ENCODE measurements at places on chromosomes 12 and 14.

DNA sequence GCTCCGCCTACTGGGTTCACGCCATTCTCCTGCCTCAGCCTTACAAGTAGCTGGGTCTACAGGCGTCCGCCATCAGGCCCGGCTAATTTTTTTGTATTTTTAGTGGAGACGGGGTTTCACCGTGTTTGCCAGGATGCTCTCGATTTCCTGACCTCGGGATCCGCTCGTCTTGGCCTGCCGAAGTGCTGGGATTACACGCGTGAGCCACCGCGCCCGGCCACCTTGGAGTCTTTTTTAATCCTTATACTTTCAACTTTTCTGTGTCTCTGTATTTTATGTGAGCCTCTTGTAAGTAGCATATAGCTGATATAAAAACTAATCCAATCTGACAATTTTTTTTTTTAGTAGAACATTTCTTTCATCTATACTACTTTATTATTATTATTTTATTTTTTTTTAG lies 15.6 kb downstream of the HSD17B6 start:
- DNase-seq = no peak

GRCh38 chr12:101857043-101857558 lies 20.3 kb upstream of the DRAM1 start:
- no peak for DNase-seq

DNA sequence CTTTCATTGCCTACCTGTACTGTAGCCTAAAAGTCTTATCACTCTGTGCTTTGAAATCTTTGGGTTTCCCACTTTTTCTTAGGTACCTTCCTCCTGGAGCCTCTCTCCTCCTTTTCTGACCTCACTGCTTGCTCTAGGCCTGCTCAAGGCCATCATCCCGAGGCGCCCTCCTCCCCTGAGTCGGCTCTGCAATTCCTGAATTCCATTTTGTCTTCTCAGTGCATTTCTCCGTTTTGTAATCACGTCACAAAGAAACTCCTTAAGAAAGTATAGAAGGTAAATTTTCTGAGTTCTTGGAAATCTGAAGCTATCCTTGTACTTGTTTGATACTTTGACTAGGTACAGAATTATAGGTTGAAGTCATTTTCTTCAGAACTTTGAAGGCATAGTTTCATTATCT lies 25.2 kb downstream of the ZC3H14 start:
- DNase-seq = no peak

DNA sequence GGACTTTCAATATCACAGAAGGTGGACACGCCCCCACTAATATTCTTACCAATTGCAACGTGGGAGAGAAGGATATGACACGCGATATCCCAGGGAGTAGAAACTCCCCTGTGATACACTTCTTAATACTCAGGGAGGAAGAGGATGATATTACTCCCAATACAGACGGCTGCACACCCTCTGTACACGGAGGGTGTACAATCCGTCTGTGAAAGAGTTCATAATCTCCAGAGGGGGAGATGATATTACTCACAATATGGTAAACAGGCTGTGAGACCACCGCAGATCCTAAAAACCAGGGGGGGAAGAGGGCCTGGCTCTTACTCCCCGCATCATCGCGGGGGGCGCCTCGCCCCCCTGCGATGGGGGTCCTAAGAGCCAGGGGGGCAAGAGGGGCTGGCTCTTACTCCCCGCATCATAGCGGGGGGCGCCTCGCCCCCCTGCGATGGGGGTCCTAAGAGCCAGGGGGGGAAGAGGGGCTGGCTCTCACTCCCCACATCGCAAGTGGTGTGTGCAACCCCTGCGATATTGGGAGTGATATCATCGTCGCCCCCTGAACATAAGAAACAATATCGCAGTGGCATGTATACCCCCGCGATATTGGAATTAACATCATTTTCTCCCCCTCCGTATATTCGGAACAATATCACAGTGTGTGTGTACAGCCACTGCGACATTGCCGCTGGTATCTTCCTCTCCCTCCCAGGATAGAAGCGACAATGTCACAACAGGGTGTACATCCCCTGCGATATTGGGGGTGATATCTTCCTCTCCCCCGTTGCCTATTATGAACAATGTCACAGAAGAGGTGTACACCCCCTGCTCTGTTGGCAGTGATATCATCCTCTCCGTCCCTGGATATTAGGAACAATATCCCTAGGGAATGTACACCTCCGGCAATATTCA lies 8.9 kb upstream of the CLEC6A start:
- DNase-seq = no peak

- DNase-seq = no peak
These were observed 48.3 kb upstream of the PARP11 start for GRCh38 chr12:3921526-3921925.

GRCh38 chr14:101072945-101073597 lies 169.5 kb upstream of the RTL1 start:
- DNase-seq = no peak

- DNase-seq = no peak
These were observed 1044.3 kb downstream of the FLRT2 start for GRCh38 chr14:86574051-86574777.

Measured in CD4-positive, alpha-beta T cell treated with Interleukin-6 at 100 ng/mL for 8 hours (primary cell).